ENCODE measurements at places on chromosomes 3 and 15.

DNA sequence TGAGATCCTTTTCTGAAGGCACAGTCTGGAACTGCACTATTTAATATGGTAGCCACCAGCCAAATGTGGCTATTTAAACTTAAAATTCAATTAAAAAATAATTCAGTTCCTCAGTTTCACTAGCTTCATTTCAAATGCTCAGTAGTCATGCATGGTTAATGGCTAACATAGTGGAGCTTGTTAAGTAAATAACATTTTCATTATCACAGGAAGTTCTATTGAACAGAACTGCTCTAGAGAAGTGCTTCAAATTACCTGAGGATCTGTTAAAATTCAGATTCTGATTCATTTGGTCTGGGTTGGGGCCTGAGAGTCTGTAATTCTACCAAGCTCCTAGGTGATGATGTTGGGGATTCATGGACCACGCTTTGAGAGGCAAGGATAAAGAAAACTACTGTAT, 109.6 kb upstream of the THRB start:
- DNase-seq, result no peak

- DNase-seq, result no peak
These were observed 2.1 kb upstream of the USP3 start for GRCh38 chr15:63502137-63502766.

GRCh38 chr15:77826006-77826695, 193.4 kb upstream of the LINGO1 start:
- no peak for DNase-seq

DNA sequence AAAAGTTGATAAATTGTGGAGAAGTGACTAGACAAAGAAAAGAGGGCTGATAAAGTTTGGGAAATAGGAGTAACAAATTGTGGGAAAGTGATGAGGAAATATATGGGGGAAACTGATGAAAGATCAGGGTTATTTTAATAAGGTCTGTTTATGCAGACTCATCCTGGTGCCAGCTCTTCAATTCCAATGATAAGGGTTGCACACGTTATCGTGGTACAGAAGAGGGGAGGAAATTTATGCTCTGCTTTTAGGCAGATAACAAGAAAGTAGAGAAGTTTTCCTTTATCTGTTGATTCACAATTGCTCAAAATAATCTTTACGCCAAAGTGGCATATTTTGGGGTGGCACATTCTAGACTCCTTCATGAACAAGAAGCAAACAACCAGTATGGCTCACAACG, 32.1 kb upstream of the LIPC start:
- no peak for DNase-seq

GRCh38 chr3:127734754-127735473, 62.2 kb downstream of the ABTB1 start:
- no peak for DNase-seq

DNA sequence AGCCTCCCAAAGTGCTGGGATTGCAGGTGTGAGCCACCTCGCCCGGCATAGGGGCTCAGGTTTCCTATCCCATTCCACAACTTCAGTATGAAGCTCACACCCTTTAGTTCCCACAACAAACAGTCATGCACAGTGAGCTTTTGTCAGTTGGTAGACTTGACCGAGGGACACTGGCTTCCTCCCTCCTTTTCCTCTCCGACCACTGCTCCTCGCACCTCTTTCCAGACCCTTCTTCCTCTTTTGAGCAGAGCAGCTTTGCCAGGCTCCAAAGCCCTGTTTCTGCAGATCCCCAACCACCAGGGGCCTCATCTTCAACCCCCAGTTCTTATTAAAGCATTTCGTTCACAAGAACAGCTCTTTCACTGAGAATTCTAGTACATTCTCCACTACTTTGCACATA, 12.7 kb upstream of the CILP start:
- no peak for DNase-seq

DNA sequence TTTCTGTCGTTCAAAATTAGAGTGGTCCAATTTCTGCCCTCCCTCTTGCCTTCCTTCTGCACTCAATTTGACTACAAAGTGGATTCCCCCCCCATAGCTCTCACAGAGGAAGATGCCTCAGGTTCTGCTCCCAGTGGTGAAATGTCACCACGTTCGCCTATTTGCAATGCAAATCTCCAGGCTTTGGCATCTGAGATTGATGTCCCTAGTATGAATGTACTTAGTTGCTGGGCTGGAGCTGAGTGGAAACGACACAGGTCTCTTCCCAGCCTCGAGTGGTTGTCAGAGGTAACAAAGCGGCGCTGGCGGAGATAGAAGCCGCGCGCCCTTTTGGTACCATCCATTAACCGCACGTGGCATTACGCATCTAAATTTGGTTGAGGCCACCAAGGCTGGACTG, 860.1 kb downstream of the MCTP2 start:
- DNase-seq, result no peak

DNA sequence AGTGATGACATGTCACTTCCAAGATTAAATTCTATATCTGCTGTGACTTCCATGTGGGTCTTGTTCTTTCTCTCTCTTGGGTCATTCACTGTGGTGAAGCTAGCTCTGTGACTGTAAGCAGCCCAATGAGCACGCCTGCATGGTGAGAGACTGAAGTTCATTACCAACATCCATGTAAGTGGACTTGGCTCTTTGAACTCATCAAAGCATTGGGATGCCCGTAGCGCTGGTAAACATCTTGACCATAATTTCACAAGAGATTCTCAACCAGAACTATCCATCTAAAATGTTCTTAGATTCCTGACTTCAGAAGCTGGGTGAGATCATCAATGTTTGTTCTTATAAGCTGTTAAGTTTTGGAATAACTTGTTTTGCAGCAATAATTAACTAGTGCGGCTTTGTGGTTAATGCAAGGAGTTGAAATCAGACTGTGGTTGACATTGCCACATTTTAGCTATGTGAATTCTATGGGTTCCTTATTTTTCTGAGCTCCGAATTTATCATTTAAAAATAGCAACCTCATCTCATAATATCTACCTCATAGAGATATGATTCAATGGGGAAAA, 31.6 kb upstream of the LRRC3B start:
- no peak for DNase-seq

DNA sequence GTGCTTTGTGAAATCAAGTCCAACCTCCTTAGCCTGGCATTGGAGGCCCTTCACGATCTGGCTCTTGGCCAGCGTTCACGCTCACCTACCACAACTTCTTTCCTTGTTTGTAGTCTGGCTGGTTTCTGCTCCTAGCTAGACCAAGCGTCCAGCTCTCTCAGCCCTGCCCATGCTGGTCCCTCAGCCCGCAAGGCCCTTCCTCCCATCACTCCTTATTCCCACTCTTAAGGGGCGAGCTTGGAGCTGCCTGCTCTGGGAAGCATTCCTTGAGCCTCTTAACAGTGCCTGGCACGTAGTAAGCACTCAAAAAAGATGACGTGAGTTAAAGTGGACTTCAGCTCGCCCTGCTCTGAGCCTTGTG, 8.7 kb downstream of the SLC6A6 start:
- DNase-seq, result no peak

GRCh38 chr15:68339481-68339880, 61.9 kb downstream of the FEM1B start:
- no peak for DNase-seq

- DNase-seq, result no peak
These were observed 81.8 kb upstream of the MLF1 start for GRCh38 chr3:158489181-158489580.

DNA sequence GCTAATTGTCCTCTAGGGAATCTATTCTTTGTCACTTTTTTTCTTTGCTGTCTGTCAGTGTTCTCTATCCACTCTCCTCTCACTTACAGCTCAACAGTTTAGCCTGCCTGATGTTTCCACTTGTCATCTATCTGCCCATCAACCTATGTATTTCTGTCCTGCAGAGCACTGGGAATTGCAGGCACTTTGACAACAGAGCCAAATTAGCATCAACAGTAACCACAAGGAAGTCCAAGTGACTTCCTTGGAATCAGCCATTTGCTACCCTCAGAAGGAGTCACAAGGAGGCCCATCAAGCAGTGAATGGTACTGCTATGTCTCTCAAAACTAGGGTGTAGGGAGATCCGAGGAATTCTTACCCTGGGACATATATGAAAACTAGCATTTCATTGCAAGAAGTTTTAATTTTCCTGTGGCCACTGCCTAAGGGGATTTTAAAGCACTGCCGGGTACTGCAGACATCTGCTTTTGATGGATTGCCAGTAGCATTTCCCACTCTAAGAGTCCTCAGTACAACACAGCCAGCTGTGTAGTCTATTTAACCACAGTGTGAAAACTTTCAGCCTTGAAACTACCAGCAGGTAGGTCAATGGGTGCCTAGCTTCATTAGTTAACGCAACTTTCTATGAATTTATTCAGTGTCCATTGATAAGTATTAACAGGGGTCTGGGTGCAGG, 898.8 kb downstream of the NTRK3 start:
- DNase-seq, result no peak

DNA sequence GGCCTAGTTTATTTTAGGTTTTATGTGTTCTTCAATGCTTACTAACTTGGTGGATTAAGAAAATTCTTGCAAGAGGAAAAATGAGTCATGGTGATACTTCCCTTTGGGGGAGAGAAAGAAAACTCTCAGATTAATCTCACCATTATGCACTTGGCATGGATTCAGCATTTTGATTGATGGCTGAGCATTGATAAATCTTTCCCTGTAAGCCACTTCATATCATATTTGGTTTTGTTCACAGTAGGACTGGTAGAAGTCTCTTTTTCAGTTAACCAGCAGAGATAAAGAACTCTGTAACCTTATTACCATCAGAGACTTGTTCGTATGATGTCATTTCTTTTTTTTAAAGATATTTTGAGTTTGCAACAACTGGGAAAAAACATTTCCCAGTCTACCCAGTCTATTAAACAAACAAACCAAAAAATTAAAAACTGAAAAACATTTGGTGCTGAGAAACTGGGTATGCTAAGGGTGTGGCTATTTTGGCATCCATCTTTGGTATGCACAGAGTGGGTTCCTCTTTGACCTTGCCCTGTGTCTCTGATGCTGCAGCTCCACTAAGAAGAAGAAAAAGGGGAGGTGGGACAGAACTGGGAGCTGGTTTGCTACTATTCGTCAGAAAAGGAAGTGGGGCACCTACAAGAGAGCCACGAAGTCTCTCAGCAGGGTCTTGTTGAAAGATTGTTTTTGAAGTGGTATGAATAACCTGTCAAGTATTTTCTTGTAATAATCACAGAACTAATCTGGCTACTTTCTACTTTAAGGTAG, 17.2 kb downstream of the TMOD3 start:
- DNase-seq, result no peak

- DNase-seq, result no peak
These were observed 12.6 kb upstream of the APH1B start for GRCh38 chr15:63264688-63265293.

DNA sequence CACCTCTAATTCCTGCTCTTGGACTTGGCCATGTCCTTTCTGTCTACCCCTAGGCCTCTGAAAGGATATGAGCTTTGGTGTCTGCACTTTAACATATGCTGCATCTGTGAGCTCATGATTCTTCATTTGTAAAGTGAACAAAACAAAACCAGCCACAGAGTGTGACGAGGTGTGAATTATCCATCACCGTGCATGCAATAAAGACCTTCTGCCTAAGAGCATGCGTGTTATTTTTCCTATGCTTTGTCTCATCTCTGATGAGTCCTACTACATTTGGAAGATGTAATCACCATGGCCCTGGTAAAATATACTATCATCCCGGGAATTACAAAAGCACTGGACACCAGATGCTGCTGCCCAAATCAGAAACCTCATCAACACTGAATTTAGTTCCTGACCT, 103.5 kb upstream of the KCNAB1 start:
- no peak for DNase-seq

- no peak for DNase-seq
These were observed 462.4 kb upstream of the THBS1 start for GRCh38 chr15:39118510-39118909.

DNA sequence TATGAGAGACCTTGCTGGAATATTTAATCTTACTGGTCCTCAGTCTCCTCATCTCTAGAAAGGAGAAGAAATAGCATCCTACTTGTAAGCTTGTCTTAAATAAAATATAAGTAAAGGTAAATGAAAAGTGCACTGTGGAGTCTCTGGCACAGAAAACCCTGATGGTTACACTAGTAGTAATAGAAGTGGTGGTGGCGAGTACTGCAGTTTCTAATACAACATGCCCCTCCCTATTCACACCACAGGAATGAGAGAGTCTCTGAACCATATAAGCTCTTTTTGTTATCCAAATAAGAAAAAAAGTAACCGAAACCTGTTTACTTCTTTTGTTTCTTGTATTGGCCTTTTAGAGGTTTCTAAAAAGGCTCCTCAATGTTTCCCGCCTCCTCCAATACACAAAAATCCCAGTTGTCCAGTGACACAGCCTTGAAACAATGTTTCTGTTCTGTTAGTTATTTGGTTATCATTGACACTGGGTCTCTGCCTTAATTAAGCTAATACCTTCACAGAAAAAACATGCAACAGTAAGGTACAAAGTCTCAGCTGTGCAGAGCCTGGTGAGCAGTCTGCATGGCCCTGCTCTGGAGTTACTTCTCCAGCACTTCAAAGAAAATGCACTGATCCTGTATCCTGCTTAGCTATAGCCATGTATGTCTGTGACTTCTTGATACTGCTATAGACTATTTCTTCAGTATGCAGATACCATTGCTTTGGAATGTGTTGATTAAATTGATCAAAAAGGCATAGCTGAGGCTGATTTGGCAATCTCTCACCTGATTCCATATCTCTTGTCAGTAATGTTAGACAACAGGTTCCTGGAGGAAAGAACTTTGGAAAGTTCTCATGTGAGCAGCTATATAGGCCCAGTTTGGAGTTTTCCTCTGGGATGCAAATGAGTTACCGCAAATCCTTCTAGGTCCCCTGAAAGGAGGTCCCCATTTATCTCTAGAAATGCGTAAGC, 315.6 kb upstream of the IL12A start:
- no peak for DNase-seq
